ENCODE measurements at places on chromosomes 12 and 14. TPM values are rescaled to one million over a fixed set of nuclear protein-coding genes. Genes with fewer than 3 reads are reported as not detected.

KRT73 gene
- polyA plus RNA-seq: not detected

DNA sequence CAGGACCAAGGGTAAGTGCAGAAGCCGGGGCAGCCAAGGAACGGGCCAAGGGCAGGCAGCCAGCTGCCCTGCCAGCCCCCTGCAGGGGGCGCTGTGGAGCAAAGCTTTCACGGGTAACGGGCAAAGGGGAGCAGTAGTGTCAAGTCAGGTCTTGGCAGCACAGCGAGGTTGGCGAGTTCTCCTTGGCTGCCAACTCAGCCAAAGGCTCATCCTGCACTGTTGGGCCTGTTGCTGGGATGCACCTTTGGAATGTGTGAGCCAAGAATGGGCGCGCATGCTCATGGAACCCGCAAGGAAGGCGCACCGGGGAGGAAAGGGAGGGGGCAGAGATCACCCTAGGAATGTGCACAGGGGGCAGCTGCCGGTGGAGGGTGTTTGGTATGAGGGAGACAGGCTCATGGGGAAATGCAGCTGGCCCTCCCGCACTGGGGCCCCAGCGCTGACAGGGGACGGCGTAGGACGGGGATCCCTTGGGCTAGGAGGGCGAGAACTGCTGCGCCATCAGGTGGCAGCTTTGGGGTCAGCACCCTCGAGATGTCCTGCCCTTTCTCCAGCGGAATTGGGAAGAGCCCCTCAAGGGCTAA is 138.0 kb downstream of the ASCL4 start:
- no peak overlapping the region for H3K4me3 ChIP-seq
- H3K4me1 ChIP-seq: no peaks in the 10 kb centered on the region
- peaks cover 12% of the 10 kb centered on the region for H3K27me3 ChIP-seq
- DNase-seq: peak; percentile 7
- H3K27ac ChIP-seq: no peak overlapping the region

POTEG gene
- polyA plus RNA-seq: not detected

- H3K36me3 ChIP-seq: peaks cover 4% of the 10 kb centered on the region
- H3K4me3 ChIP-seq: no peak overlapping the region
- H3K27me3 ChIP-seq: no peaks in the 10 kb centered on the region
- no peak for DNase-seq
- H3K4me1 ChIP-seq: peaks cover 5% of the 10 kb centered on the region
- H3K27ac ChIP-seq: no peak overlapping the region
These were observed 9.8 kb downstream of the CHGA start for GRCh38 chr14:92932448-92933395.

RPS26 gene
- polyA plus RNA-seq: 315 TPM

DNA sequence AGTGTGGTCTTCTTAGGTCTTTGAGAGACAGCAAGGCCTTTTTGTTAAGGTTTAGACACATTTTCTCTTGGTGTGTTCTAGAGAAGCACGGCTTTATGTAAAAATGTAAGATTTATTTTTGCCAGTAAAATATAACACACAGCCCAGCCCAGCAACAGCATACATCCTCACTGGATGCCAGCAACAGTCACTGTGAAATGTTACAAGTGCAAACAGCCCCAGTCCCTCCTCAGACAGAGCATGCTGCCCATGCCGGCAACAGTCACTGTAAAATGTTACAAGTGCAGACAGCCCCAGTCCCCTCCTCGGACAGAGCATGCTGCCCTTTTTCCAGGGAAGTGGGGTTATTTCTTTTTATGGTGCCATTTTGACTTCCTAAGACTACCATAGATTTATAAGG is 207.6 kb downstream of the CHST11 start:
- H3K4me3 ChIP-seq: no peak overlapping the region

- peak; percentile 96 for DNase-seq
- peaks cover 3% of the 10 kb centered on the region for H3K27me3 ChIP-seq
- peaks cover 6% of the 10 kb centered on the region for H3K36me3 ChIP-seq
- peaks cover 9% of the 10 kb centered on the region for H3K4me1 ChIP-seq
These were observed at the start of gene BCDIN3D for GRCh38 chr12:49842519-49843352. Gene BCDIN3D, minus strand, starts transcription at chr12:49843106. Its CDS starts 19 bp downstream, at chr12:49843087.

DNA sequence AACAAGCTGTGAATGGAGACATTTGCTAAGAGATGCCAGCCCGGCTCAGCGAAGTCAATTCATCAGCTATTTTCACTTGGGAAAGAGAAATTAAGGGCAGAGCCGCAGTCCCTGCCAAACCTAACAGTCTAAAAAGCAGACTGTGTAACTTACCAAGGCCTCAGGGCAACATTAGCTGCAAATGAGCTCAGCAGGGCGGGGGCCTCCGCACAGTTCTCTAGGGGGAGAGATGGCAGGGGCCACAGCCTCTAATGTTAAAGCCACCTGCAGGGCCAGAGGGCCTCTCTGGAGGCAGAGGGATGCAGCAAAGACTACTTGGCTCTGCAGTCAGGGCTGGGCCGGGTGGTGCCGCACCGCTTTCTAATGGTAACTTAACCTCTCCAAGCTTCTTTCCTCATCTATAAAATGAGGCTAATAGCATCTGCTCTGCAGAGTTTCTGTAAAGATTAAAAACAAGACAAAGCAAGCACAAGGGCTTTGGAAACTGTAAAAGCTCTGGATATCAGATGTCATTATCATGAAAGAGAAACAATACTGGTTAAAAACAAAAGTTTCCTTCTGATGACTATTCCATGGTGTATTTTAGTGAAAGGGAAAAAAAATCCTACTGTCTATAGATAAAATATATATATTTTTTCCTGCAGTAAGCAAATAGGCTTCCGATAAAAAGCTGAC is 13.4 kb upstream of the GPRC5A start:
- no peak overlapping the region for H3K27ac ChIP-seq
- no peak overlapping the region for H3K4me3 ChIP-seq
- H3K4me1 ChIP-seq: peaks cover 3% of the 10 kb centered on the region
- no peaks in the 10 kb centered on the region for H3K36me3 ChIP-seq

DNA sequence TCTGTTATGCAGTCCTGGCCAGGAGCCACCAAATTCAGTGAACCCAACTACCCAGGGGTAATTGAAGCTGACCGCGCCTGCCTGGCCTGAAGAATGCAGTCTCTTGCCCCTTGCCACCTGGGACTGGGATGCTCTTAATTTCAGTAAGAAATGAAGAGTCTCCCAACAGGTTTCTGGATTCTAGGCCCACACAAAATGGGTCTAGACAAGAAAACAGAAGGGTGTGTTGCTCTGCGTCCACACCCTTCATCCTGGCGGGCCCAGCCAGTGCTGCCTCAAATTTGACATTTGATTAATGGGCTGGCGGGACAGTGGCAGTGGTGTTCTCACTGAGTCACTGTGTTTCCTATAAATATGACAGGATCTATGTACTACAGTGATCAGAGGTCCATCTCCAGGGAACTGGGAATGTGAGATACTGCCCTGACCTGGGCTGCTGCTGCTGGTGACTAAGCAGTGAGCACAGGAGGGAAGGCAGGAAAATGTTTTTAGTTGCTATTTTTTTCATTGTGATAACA is 6.5 kb downstream of the TMEM253 start:
- H3K4me3 ChIP-seq: no peak overlapping the region
- H3K4me1 ChIP-seq: peaks cover 31% of the 10 kb centered on the region
- no peaks in the 10 kb centered on the region for H3K27me3 ChIP-seq
- no peak for DNase-seq
- H3K36me3 ChIP-seq: no peaks in the 10 kb centered on the region
- H3K27ac ChIP-seq: peak overlapping the region; percentile 36

GRCh38 chr12:54432815-54433164 is 13.7 kb upstream of the ITGA5 start:
- DNase-seq: no peak
- peaks cover 26% of the 10 kb centered on the region for H3K4me1 ChIP-seq
- H3K4me3 ChIP-seq: no peak overlapping the region
- H3K27me3 ChIP-seq: no peaks in the 10 kb centered on the region

DNA sequence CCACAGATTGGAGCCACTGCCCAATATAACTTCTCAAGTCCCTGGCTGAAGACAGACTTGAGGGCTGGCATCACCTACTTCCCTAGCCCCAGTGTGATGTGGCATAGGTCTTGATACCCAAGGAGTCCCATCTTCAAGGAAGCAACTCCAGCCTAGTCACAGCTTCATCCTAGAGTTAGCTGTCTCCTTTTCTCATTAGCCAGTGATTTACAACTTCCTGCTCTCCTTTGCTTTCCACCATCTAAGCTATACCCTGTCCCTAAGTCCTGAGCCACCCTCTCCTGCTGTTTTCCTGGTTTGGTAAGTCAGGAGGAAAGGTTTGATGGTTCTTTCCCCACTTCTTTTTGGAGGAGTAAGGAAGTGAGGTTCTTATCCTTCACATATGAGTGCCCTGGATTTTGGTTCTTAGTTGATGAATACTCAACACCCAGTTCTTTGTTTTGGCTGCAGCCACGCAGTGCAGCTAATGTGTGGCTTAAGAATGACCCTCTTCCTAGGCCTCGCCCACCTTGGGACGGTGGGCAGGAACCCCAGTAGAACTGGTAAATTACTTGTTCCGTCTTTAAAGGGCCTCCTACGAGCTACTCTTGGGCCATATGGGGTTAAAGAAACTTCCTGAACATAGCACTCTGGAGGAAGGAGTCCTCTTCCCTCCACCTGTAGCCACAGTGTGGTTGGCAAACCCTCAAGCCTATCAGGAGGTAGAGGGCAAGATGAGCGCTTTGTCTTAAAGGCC is 3.9 kb upstream of the GPX2 start:
- H3K36me3 ChIP-seq: peaks cover 38% of the 10 kb centered on the region
- no peak overlapping the region for H3K4me3 ChIP-seq
- H3K4me1 ChIP-seq: peaks cover 15% of the 10 kb centered on the region
- DNase-seq: no peak
- no peak overlapping the region for H3K27ac ChIP-seq

DNA sequence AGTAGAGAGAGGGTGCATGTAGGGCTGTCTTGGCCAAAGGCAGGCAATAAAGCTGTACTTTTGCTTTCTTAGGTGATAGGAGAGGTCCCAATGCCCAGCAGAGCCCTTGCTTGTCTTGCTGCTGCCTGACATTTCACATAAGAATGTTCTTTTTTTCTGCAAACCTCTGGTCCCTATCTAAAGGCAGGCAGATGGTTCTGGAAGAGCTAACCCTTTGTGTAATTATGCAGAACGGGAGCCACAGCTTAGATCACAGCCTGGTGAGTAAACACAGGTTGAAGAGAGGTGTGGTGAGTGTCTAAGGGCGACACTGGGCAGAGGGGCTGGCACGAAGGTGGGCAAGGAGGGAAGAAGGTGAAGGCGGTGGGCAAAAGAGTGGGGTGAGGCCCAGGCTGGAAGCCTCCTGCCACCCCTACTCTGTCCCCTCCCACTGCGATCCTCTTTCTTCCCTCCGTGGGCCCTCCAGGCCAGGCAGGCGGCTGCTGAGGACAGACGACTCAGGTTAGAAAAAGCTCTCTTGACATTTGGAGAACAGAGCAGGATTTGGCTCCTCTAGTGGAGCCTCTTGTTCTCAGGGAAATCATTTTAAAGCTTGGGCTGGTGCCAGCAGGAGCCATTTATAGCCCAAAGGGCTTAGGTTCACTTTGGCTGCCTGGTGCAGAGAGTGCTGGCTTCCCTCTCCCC is 42.8 kb downstream of the PRMT8 start:
- H3K4me1 ChIP-seq: peaks cover 10% of the 10 kb centered on the region
- no peaks in the 10 kb centered on the region for H3K36me3 ChIP-seq
- DNase-seq: peak; percentile 71
- peaks cover 16% of the 10 kb centered on the region for H3K27me3 ChIP-seq
- no peak overlapping the region for H3K4me3 ChIP-seq

GRCh38 chr12:107152315-107152714 is 59.0 kb upstream of the CRY1 start:
- H3K4me3 ChIP-seq: no peak overlapping the region
- no peak for DNase-seq
- no peaks in the 10 kb centered on the region for H3K4me1 ChIP-seq
- no peaks in the 10 kb centered on the region for H3K36me3 ChIP-seq
- no peaks in the 10 kb centered on the region for H3K27me3 ChIP-seq

GRCh38 chr14:35220920-35221319 is 71.3 kb upstream of the PSMA6 start:
- H3K4me1 ChIP-seq: no peaks in the 10 kb centered on the region
- H3K36me3 ChIP-seq: no peaks in the 10 kb centered on the region
- H3K4me3 ChIP-seq: no peak overlapping the region
- H3K27ac ChIP-seq: no peak overlapping the region
- no peak for DNase-seq
- H3K27me3 ChIP-seq: no peaks in the 10 kb centered on the region

DNA sequence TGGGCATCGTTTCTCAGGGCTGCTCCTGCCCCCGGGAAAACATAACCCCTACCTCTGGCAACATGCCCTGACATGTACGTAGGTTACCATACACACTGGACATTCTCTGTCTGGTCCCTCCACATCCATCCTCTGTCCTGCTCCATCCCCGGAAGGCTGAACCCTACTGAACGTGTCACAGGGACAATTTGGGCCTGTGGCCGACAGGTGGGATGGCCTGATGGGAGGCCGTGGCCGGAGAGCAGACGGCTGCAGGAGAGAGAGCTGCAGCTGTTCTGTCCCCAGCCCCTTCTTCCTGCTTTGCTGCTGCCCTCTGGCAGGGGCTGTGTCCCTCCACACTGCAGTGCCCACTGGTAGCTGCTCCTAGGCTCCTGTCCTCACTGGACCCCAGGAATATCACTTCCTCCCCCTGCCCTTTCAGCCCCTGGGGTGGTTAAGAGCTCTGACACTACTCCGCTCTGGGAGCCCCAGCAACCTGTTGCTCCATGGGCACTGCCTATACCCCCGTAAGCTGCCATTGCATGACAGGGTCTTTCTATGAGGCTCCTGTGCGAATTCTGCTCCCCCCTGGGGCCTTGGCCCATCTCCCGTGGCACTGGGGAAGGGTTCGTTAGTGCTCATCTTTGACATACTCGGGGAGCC is 125.6 kb downstream of the RBM19 start:
- H3K4me3 ChIP-seq: no peak overlapping the region
- H3K27ac ChIP-seq: no peak overlapping the region
- peaks cover 12% of the 10 kb centered on the region for H3K4me1 ChIP-seq
- H3K36me3 ChIP-seq: peaks cover 9% of the 10 kb centered on the region

ANKS1B gene
- polyA plus RNA-seq: 2.6 TPM

DNA sequence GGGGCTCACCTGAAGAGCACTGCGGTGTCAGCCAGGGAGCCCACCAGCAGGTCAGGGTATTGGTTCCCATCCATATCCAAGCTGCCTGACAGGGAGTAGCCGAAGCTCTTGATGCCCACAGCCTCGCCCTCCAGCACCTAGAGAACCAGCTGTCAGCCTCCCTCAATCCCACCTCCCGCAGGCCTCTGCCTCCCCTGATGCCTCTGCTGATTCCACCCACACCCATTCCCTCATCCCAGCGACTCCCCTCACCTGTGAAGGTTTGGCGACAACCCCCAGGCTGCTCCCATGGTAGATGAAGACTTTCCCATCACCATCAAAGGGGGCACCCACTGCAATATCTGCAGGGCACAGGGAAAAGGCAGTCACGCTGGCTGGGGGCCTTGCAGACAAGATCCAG is 10.0 kb downstream of the ITGA7 start:
- no peaks in the 10 kb centered on the region for H3K27me3 ChIP-seq
- H3K36me3 ChIP-seq: peaks cover 89% of the 10 kb centered on the region
- no peak overlapping the region for H3K27ac ChIP-seq

DNA sequence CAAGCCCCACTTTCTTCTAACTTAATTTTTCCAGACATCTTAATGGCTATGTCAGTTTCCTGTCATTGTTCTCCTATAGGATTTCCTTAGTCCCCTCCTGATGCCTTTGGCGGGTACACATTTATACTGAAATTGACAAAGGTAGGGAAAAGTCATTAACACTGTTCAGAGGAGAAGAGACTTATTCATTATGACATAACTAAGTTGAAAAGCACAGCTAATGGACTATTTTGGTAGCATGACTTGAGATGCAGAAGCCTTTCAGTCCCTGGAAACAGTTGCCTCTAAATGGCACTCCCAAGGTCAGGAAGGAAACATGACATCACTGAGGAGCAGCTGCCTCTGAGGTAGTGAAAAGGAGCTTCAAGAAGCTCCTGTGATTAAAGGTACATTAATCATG is 317.5 kb upstream of the KITLG start:
- no peaks in the 10 kb centered on the region for H3K27me3 ChIP-seq
- no peak overlapping the region for H3K4me3 ChIP-seq
- H3K27ac ChIP-seq: peak overlapping the region; percentile 59
- H3K4me1 ChIP-seq: no peaks in the 10 kb centered on the region
- DNase-seq: peak; percentile 78

Data from muscle of leg (tissue), 16 donors.